ENCODE measurements at places on chromosomes 2 and 18.

- no peaks in the 10 kb centered on the region for H3K36me3 ChIP-seq
- H3K27me3 ChIP-seq, result no peaks in the 10 kb centered on the region
- no peak for DNase-seq
- no peak overlapping the region for H3K27ac ChIP-seq
- H3K4me3 ChIP-seq, result no peak overlapping the region
- no peaks in the 10 kb centered on the region for H3K4me1 ChIP-seq
Observed at GRCh38 chr2:199216253-199216652, 241.5 kb downstream of the SATB2 start.

- DNase-seq, result peak; percentile 14
- H3K27ac ChIP-seq, result peak overlapping the region; percentile 61
- peaks cover 12% of the 10 kb centered on the region for H3K27me3 ChIP-seq
- no peaks in the 10 kb centered on the region for H3K36me3 ChIP-seq
- peaks cover 56% of the 10 kb centered on the region for H3K4me1 ChIP-seq
- no peak overlapping the region for H3K4me3 ChIP-seq
Observed at GRCh38 chr2:239544918-239545465, 144.2 kb upstream of the HDAC4 start.

GRCh38 chr2:232869138-232870017 lies 686 bp upstream of the SNORC start:
- H3K4me3 ChIP-seq, result no peak overlapping the region
- no peaks in the 10 kb centered on the region for H3K27me3 ChIP-seq
- DNase-seq, result no peak
- no peaks in the 10 kb centered on the region for H3K4me1 ChIP-seq

DNA sequence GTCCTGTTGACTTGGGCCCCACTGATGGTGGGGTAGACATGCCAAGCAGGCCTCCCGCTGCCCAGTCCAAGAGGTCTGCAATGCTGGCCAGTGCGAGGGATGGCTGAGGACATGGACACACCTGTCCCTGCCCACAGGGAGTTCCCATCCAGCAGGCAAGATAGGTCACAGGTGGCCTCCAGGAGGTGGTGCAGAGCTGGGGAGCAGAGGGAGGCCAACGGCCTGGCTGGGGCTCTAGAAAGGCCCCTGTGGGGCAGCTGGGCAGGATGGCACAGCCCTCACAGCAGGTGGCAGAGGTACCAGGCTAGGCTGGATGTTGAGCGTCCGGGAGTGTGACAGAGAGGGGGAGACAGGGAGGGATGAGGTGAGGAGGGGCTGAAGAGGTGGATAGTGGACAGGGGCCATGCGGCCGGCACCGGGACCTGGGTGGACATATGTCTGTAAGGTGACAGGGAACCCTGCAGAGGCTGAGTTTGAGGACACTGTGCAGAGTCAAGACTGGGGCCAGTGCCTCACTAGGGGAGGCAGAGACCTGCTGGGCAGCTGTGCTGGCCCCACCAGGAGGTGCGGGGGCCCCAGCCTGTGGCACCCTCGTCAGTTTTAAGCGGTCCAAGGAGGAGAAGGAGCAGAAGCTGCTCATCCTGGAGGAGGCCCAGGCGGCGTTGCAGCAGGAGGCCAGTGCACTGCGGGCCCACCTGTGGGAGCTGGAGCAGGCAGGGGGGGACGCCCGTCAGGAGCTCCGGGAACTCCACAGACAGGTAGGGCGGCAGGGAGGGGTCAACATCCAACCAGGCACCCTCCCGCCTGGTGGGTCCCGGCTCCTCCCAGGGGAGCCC lies 34.3 kb upstream of the SNED1 start:
- no peak for DNase-seq
- no peak overlapping the region for H3K4me3 ChIP-seq
- no peaks in the 10 kb centered on the region for H3K27me3 ChIP-seq
- H3K4me1 ChIP-seq, result no peaks in the 10 kb centered on the region

DNA sequence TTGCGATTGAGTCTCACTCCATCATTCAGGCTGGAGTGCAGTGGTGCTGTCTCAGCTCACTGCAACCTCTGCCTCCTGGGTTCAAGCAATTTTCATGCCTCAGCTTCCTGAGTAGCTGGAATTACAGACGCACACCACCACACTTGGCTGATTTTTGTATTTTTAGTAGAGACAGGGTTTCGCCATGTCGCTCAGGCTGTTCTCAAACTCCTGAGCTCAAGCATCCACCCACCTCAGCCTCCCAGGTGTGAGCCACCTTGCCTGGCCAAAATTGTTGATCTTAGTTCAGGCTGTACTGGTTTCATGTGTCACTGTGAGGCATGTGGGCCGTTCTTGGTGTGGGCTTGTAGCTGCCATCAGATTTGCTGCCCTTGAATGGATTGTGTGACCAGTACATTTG lies 18.1 kb downstream of the CD8A start:
- no peaks in the 10 kb centered on the region for H3K27me3 ChIP-seq
- H3K4me1 ChIP-seq, result no peaks in the 10 kb centered on the region
- H3K27ac ChIP-seq, result no peak overlapping the region
- peaks cover 55% of the 10 kb centered on the region for H3K36me3 ChIP-seq
- no peak overlapping the region for H3K4me3 ChIP-seq
- DNase-seq, result no peak

All from activated T-helper 2 cell treated with anti-CD3 and anti-CD28 coated beads, Interferon-gamma antibody, Interleukin-2, Interleukin-4, amounts not matched to agents 10 μg/mL and 5 μg/mL and 100 μg/mL, durations not matched to agents 14 hours and 24 hours and 36 hours (primary cell).